Activated T-helper 1 cell treated with anti-CD3 and anti-CD28 coated beads, Interleukin-2, amount 50 U/mL, for 16 hours (primary cell): ENCODE measurements at places on chromosomes 2 and 18.

DNA sequence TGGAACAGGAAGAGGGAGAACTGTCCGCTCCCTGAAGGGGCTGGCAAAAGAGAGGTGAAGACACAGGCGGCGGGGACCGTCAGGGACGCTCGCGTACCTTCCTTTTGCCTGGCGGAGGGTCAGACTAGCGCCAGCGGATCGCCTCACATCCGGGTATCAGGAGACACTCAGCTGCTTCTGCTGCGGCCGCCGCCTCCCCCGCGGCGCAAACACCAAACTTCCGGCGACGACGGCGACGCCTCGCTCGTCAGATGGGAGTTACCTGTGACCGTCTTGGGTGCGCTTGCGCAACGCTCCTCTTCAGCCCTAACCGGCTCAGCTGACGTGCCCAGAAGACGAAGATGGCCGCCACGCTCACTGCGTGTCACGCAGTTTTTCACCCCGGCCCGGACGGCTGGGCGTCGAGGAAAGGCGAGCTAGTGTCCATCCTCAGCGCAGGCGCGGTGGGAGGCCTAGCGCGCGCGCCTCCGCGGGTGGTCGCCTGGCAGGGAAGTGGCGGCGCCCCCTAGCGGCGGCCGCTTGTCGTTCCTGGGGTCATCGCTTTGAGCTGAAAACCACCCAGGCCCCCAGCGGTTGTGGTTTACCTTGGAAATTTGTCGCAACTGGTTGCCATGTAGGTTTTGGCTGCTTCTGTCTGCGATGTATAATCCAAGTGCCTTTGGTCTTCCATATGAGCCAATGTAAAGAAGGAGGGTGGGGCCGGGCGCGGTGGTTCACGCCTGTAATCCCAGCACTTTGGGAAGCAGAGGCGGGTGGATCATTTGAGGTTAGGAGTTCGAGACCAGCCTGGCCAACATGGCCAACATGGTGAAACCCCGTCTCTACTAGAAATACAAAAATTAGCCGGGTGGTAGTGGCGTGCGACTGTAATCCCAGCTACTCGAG is at the start of gene ESCO1:
Gene ESCO1 (minus strand): TSS at position 179 of the 885 bp plus-strand sequence. CDS start 25,861 bp downstream, outside the sequence.
- peak; percentile 87 for DNase-seq

- no peak for DNase-seq
Observed at GRCh38 chr2:110143982-110144381, 28.4 kb upstream of the MALL start.

DNA sequence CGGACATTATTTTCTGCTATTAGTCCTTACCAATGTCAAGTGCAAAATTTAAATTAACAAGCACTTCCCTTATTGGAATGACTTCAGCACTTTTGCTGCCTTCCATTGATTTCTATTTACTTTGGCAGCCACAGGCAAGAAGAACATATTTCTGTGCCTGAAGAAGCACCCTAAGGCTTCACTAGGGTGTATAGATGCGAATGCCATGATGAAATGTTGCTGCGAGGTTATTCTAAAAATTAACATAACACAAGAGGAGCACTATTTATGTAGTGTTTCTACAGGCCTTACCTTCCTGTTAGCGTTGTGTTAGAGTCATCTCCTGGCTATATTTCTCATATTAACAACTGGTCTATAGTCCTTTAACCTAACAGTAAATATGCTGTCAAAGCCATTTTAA is 365.0 kb upstream of the HNRNPA3 start:
- no peak for DNase-seq

GRCh38 chr2:172323256-172323655 is 104.1 kb upstream of the ITGA6 start:
- DNase-seq = no peak

- DNase-seq = no peak
Observed at GRCh38 chr2:207901401-207901800, 123.9 kb downstream of the PLEKHM3 start.

DNA sequence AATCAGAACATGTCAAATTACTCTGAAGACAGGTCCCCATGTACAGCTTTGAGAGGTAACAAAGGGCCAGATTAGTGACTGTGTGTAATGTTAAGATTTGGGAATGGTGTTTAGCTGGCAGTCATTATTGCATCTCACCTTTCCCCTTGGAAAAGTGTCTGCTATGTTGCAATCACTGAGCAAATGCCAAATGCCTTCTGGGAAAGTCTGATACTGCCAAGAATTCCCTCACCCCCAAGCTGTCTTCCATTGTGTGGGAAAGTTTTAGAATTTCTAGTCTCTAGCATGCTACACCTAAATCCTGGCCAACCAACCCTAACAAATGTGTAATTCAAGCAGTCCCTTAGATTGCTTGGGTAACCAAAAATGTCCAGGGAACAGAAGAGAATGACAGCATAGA is 13.6 kb upstream of the PELI1 start:
- no peak for DNase-seq

DNA sequence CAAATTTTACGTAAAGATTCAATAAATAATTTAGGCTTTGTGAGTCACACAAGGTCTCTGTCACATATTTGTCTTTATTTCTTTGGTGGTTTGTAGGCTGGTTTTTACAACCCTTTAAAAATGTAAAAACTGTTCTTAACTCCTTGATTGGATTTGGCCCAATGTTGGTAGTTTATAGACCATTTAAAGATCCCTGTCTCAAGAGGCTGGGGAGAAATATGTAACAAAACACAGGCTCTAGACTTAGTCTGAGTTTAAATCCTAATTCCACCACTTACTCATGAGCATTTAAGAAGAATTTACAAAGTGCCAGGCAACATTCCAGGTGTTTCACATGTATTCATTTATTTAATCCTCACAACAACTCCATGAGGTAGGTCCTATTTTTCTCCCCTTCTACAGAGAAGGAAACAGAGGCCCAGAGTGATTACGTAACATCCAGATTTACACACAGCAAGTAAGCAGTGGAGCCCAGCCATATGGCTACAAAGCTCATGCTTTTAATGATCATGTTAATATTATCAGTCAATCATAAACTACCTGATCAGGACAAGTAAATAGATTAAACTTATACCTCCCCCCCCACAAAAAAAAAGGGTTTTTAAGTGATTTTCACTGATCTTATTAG is 416.6 kb upstream of the ACVR2A start:
- DNase-seq = no peak

- no peak for DNase-seq
Observed at GRCh38 chr18:8097927-8098326, 511.3 kb upstream of the RAB12 start.

DNA sequence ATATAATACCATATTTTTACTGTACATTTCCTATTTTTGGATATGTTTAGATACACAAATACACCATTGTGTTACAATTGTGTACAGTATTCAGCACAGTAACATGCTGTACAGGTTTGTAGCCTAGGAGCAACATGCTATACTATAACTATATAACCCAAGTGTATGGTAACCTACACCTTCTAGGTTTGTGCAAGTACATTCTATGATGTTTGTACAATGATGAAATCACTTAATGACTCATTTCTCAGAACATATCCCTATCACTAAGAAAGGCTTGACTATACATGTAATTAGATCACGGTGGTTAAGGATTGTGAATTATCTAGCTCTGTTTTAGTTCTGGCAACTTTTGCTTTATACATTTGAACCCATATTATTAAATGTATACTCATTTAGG is 31.3 kb downstream of the NPHP1 start:
- no peak for DNase-seq

- DNase-seq = no peak
Observed at GRCh38 chr2:159409116-159409800, 122.8 kb upstream of the WDSUB1 start.

DNA sequence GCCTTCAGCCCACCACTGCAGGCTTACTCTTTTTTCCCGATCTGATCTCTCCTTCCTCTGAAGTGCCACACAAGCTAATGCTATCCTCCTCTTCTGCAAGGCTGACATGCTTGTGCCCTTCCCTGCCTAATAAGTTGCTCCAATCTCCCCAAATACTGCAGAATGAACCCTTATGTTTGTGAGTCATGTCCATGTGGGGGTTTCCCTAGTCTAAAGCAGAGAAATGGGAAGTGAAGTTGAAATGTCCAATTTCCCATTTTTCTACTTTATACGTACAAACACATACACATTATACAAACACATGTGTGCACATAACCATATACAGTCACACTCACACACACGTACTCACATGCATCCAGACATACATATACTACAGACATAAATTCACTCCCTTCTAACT is 288.1 kb upstream of the CELF4 start:
- no peak for DNase-seq

DNA sequence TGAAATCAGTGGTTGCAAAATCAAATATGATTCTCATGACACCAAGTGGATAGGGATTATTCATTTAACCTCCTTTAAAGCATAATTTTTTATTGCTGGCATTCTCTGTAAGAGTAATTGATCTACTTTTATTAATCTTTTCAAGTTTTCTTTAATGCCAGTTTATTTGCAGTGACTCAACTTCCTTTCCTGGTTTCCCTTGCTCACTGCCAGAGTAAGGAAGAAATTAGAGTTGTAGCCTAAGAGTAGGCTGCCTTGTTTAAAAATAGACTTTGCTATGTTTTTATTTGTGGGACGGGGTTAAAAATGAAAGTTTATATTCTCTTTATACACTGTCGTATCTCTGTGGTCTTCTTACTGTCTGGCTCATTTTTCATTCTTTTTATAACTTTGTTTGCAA is 148.6 kb downstream of the WDR7 start:
- DNase-seq = no peak

DNA sequence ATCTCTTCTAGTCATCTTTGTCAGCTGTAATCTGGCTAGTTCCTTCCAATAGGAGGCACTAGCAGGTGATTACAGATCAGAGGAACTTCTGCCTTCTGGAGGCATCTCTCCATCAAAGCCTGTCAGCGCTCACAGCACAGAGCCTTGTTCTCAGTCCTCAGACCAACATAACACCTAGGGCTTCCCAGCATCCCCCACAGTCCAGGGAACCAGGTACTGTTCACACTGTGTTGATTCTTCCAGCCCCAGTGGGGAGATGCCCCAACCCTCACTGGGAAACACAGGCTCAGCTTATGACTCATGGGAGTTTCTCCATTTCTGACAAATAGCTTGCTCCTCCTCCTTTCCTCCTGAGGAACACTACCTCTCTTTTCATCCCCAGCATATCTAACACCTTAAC is 601.7 kb downstream of the CBLN2 start:
- DNase-seq = no peak

DNA sequence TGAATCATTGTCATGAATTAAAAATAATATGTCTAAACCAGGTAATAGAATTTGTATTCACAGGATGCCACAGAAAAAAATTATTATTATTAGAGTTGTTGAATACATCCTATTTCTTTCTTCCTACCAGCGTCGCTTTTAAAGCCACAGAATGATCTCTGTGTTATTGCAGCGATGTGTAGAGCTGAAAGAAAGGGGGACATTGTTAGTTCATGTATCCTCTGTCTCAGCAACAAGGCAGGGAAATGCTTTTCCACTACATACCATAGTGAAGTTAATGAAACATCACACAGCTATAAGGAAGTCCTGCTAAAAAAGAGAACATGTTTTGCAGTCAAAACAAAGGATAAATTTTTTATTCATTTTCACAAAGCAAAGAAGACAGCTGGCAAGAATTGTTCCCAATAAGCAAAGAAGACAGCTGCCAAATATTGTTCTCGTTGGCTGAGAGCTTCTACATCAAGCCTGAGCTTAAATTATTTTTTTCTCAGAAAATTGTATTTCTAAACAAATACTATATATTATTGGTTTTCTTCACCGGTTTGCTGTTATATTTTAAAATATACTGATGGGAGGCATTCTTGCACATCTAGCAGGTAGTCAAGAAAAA is 1234.4 kb downstream of the SUCLG1 start:
- no peak for DNase-seq

- no peak for DNase-seq
Observed at GRCh38 chr2:168233166-168233565, 14.2 kb downstream of the STK39 start.

DNA sequence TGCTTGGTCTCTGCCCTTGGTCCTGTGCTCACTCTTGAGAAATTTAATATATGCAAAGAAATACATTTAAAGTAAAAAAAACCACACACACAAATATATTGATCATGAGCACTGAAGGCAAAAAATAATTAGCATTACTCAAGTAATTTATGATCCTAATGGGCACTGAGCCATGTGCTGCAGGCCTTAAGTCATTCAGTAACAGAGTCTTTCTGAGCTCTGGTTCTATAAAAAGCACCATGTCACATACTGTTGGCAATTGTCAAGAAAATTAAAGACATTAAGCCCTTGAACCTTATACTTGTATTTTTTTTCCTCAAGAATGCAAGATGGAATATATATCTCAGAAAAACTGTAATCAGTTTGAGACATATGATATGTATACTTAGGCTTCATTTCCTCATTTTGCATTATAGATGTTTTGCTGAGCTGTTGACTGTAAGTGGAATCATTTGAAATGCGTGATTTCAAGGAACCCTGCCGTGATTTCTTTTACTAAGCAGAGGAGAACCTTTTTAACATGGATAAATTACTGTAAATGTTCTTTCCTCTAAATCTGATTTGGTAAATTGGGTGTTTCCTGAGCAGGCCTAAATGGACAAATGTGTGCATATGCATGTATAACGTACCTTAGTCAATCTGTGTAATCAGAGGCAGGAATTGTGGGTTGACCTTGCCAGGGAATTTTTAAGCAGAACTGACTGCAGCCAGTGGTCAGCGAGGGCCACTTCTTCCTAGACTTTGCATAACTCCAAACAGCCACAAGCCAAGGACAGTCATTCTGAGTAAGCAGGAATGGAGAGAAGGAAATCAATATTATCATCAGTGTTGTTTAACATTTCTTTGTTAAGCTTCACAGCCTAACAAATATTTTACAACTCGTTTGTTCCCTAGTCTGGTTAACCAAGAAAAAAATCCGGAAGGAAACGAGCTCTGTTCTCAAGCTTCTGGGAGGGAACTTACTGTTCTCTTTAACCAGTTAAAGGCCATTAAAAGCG is 191.5 kb upstream of the ATP5MC3 start:
- DNase-seq = no peak

- no peak for DNase-seq
Observed at GRCh38 chr2:16628314-16628713, 37.3 kb downstream of the CYRIA start.

GRCh38 chr18:30632071-30632698 is 410.4 kb downstream of the DSC3 start:
- DNase-seq = no peak

GRCh38 chr2:152481881-152482583 is 147.1 kb downstream of the FMNL2 start:
- DNase-seq = no peak

- no peak for DNase-seq
Observed at GRCh38 chr2:12821656-12822055, 104.9 kb downstream of the TRIB2 start.

DNA sequence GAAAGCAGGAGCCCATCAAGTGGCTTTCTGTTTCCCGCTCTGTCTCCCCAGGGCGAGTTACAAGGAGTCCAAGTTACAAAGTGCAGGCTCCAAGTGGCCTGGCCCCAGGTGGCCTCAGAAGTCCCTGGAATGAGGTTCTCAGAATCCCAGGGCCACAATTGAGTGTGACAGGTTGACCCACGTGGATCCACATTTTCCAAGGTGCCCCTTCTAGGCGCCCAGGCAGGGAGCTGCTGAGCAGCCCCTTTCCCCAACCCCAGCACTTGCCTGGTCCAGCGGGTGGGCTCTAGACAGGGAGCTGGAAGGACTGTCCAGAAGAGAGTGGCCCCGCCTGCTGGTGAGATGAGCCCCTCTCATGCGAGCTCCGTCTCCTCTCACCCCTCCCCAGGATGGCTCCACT is 253.4 kb downstream of the CYP26B1 start:
- no peak for DNase-seq
